ENCODE measurements at places on chromosomes 2 and 18. TPM values are rescaled to one million over a fixed set of nuclear protein-coding genes. Genes with fewer than 3 reads are reported as not detected.

DNA sequence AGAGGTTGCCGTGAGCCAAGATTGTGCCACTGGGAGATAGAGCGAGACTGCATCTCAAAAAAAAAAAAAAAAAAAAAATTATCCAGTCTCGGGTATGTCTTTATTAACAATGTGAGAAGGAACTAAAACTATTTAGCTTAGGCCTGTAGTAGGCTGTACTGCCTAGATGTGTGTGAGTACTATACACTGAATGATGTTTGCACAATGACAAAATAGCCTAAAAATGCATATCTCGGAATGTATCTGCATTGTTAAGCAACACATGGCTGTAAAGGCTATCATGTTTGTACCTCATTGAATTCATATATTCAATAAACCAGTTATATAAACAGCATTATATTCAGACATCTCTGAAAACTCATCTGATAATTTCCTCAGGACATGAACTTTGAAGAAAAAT, 191.2 kb upstream of the SESTD1 start:
- H3K4me3 ChIP-seq, result no peak overlapping the region
- no peaks in the 10 kb centered on the region for H3K27me3 ChIP-seq
- no peaks in the 10 kb centered on the region for H3K4me1 ChIP-seq
- H3K27ac ChIP-seq, result no peak overlapping the region

The TNFRSF11A gene
- 11.8 TPM for total RNA-seq

DNA sequence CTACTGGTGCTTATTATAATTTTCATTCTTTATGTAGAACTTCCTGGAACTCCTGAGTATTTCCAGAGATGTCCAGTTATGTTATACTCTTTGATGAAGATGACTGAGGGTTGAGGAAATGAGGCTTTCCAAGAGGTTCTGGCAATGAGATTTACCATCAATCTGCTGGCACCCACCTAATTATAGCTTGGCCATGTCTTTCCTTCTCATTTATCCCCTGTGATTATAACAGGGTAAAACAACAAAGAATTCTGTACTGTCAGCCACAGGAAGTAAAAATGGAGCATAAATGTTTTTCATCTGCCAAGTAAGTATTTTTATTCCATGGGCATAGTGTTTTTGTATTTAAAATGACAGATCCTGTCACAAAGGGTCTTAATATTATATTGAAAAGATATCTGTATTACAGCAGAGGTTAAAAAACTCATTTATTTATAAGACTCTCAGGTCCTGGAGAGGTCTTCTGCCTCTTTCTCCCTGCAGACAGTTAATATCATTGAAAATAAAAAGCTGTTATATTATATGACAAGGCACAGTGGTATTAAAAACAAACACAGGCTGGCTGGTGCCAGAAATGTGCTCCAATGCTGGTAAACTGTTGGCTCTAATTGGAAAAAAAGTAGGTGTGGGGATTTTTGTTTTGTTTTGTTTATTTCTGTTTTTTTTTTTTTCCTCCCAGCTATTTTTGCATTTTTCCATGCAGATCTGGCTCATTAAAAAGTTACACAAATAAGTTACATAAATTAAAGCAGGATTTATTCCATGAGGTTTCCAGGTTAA, 1764.1 kb upstream of the CELF4 start:
- H3K27ac ChIP-seq, result no peak overlapping the region
- H3K36me3 ChIP-seq, result no peaks in the 10 kb centered on the region
- H3K4me1 ChIP-seq, result no peaks in the 10 kb centered on the region
- no peaks in the 10 kb centered on the region for H3K27me3 ChIP-seq
- H3K4me3 ChIP-seq, result no peak overlapping the region

GRCh38 chr2:128578406-128579390, 260.0 kb upstream of the HS6ST1 start:
- no peaks in the 10 kb centered on the region for H3K4me1 ChIP-seq
- H3K27ac ChIP-seq, result no peak overlapping the region
- DNase-seq, result no peak
- no peak overlapping the region for H3K4me3 ChIP-seq
- H3K27me3 ChIP-seq, result no peaks in the 10 kb centered on the region
- no peaks in the 10 kb centered on the region for H3K36me3 ChIP-seq

GRCh38 chr2:102126660-102127059, 15.9 kb upstream of the IL1R1 start:
- no peak for DNase-seq
- no peak overlapping the region for H3K27ac ChIP-seq
- H3K27me3 ChIP-seq, result peaks cover 4% of the 10 kb centered on the region
- no peak overlapping the region for H3K4me3 ChIP-seq

All from spleen (tissue), 13 donors.